ENCODE measurements at places on chromosomes 12 and 14.

DNA sequence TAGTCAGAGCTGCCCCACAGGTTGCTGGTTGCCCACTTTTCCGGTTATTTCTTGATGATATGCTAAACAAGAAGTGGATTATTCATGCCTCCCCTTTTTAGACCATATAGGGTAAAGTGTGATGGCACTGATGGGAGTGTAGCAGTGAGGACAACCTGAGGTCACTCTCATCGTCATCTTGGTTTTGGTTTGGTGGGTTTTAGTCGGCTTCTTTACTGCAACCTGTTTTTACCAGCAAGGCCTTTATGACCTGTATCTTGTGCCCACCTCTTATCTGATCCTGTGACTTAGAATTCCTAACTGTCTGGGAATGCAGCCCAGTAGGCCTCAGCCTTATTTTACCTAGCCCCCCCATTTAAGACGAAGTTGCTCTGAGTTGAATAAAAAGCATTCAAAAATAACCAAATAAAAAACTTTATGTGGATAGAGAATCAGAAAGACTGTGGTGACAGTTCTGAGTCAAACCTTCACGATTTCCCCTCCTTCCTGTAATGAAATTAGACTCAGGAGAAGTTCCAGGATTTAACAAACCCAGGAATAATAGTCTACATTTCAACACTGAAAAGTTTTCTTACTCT is 144.2 kb downstream of the PAWR start:
- H3K27me3 ChIP-seq: no peaks in the 10 kb centered on the region
- no peak overlapping the region for H3K4me3 ChIP-seq
- H3K4me1 ChIP-seq: no peaks in the 10 kb centered on the region
- no peak overlapping the region for H3K27ac ChIP-seq
- no peak for DNase-seq

DNA sequence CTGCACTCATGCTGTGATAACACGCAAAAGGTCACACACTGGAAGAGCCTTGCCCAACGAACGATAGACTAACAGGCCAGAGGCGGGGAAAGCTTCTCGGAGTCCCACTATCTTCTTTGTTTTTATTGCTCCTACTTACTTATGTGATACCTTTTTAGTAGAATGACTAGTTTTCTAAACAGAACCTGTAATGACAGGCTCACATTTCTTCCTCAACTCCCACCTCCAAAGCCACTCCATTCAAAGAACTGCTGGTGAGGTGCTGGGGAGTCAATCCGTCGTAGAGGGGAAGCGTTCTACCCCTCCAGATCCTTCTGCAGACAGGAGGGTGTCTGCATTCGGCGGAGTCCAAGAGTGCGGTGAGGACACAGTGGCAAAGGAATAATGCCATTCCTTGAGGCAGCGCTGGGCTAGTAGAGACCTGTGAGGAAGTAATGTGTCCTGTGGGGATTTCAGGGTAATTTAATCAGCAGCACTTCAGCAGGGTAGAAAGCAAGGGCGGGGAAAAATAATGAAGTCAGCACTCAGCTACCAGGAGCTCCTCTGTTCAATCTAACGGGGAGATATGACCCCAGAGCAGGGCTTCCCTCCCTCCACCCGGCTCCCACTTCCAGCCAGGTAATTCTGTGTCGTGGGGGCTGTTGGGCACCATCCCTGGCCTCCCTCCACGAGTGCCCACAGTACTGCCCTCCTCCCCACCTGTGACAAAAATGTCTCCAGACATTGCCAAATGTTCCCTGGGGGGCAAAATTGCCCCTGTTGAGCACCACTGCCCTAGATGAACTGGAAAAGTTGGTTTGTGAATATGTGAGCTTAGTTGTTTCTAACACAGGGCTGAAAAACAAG is 25.2 kb downstream of the SPRING1 start:
- no peak for DNase-seq
- H3K27ac ChIP-seq: peak overlapping the region; percentile 62
- H3K36me3 ChIP-seq: peaks cover 43% of the 10 kb centered on the region
- peaks cover 17% of the 10 kb centered on the region for H3K4me1 ChIP-seq
- H3K27me3 ChIP-seq: no peaks in the 10 kb centered on the region

DNA sequence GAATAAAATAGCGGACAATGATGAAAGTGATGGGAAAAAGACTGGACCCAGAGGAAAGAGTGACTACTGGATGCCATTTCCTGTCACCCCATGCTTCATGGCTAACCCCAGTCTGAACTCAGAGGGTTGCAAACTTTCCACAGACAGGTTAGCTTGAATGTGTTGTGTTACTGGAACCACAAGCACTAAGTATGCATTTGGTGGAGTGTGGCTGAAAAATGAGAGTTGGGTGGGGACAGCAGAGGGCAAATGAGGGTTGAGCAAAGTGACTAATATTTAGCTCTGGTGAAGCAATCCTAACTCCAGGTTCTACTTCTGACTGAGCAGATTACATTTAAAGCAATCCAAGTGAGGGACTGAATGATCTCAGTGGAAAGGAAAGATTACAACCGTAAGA is 1.6 kb downstream of the SLC16A7 start:
- no peaks in the 10 kb centered on the region for H3K27me3 ChIP-seq
- H3K27ac ChIP-seq: peak overlapping the region; percentile 95
- peaks cover 22% of the 10 kb centered on the region for H3K4me1 ChIP-seq
- H3K4me3 ChIP-seq: peak overlapping the region; percentile 88
- peaks cover 3% of the 10 kb centered on the region for H3K36me3 ChIP-seq

DNA sequence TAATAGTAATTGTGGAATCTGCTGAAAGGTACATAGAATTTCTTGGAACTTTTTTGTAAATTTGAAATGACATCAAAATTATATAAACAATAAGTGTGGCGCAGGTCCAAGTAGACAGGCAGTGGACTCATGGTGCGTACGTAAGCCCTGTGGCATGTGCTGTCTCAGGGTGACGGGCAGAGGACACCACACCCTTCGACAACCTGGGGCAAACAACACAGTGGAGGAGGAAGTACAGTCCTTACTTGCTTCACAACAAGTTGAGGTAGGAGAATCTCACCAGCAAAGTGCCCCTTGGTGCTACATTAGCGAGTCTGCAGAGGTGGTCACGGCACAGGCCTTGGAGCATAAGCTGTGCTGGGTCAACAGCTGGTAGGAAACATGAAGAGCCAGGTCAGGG is 180.9 kb downstream of the AEBP2 start:
- H3K36me3 ChIP-seq: no peaks in the 10 kb centered on the region
- no peak overlapping the region for H3K4me3 ChIP-seq
- H3K27me3 ChIP-seq: no peaks in the 10 kb centered on the region
- no peak overlapping the region for H3K27ac ChIP-seq
- no peaks in the 10 kb centered on the region for H3K4me1 ChIP-seq

DNA sequence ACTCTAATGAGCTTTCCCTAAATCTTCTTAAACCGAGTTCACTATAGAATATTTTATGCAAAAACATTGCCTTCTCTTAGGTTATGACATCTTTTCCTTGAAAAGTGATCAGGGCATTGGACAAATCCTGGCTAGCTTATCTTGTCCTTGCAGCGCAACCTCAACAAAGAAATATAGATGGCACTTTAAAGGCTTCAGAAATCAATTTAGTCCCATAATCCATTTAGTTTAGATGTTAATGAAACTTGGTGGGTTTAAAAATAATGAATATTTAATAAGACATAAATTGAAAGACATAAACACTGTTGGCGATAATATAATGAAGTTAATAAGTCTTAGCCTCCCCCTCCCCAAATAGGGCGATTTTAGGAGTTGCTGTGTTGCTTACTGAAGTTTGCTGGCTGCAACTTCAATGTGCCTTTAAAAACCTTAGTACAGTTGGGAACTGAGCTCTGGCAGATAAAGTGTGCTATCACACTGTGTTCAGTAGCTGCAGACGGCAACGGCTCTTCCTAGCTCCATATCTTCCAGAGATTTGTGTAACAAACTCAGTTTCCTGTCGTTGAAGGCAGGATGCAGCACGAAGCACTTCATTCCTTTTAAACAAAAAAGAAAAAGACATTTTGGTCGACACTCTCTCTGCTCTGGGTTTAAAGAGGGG is 19.5 kb downstream of the PLXNC1 start:
- H3K4me1 ChIP-seq: peaks cover 44% of the 10 kb centered on the region
- no peak overlapping the region for H3K4me3 ChIP-seq
- peaks cover 49% of the 10 kb centered on the region for H3K36me3 ChIP-seq
- H3K27me3 ChIP-seq: no peaks in the 10 kb centered on the region
- no peak overlapping the region for H3K27ac ChIP-seq

GRCh38 chr12:63876980-63877379 is 32.5 kb downstream of the SRGAP1 start:
- H3K36me3 ChIP-seq: no peaks in the 10 kb centered on the region
- H3K4me1 ChIP-seq: no peaks in the 10 kb centered on the region
- H3K27ac ChIP-seq: no peak overlapping the region
- peaks cover 6% of the 10 kb centered on the region for H3K27me3 ChIP-seq
- DNase-seq: no peak

DNA sequence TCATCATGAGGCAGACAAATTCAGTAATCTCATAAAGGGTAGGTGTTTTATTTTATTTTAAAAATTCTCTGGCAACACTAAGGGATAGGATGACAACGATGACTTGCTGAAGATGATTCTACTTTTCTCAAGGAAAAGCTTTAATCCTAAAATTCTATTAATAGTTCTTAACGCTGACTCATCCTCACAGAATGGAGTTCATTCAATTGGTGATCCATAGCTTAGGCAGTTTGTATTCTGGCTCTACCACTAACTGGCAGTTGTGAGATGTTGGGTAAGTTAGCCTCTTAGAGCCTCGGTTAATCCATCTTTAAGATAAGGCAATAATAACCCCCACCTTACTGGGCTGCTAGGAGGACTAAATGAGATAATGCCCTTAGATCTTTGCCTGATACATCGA is 116.3 kb downstream of the RTN1 start:
- no peak overlapping the region for H3K4me3 ChIP-seq
- H3K4me1 ChIP-seq: no peaks in the 10 kb centered on the region
- no peak overlapping the region for H3K27ac ChIP-seq
- H3K36me3 ChIP-seq: no peaks in the 10 kb centered on the region
- H3K27me3 ChIP-seq: no peaks in the 10 kb centered on the region
